Head of caudate nucleus (tissue), 42 donors: ENCODE measurements at places on chromosomes 11 and 22.

GRCh38 chr11:130390071-130390758, 38.2 kb downstream of the ADAMTS8 start:
- peak; percentile 61 for DNase-seq

DNA sequence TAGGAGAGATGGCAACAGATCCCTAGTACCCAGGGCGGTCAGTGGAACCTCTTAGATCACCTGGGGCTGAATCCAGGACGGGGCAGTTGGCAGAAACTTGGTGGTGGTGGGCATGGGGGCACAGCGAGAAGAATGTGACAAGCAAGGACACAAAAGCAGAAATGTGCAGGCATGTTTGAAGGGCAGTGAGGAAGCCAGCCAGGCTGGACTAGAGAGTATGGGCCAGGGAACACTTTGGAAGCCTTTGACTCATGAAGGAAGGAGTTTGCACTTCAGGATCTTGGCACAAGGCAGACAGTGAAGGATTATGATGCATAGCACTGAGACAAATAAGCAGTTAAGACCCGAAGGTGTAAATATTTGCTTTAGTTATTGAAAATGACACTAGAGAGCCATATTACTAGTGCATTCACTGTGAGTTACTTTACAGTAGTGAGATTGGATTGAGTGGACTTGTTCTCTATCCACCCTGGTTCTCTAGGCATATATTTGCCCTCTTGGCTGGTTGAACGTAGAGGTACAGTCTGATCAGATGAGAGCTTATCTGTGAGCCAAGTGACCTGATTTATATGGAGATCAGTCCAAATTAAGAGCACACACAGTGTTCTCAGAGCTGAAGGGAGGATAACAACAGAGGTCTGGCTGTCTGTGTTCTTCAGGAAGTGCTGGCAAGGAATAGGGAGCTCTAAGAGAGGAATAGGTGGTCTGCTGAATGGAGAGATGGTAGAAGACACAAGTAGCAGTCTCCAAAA, 210.4 kb downstream of the SNX19 start:
- no peak for DNase-seq

DNA sequence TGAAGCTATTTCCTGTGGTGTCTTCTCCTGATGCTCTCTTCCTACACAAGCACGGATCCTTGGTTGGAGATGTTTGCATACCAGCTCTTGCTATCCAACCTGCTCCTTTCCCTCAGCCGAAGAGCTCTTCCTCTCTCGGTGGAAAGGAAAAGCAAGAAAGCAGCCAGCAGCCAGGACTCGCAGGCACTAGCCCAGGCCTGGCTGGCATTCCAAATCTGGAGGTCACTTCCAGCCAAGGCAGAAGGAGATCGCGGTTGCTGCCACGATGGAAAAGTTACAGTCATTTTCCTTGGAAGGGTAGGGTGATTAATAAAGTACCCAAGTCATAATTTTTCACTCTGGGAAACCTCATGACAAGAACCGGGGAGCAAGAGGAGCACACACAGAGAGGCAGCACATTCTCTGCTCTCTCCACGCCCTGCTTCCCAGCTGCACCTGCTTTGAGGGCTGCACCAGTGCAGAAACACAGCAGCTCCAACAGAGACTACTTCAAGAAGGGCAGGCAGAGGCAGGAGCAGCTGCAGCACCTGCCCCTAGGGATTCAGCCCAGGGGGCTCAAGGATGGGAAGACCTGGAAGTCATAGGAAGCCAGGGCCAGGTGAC, 399.3 kb downstream of the CADM1 start:
- DNase-seq = peak; percentile 9

DNA sequence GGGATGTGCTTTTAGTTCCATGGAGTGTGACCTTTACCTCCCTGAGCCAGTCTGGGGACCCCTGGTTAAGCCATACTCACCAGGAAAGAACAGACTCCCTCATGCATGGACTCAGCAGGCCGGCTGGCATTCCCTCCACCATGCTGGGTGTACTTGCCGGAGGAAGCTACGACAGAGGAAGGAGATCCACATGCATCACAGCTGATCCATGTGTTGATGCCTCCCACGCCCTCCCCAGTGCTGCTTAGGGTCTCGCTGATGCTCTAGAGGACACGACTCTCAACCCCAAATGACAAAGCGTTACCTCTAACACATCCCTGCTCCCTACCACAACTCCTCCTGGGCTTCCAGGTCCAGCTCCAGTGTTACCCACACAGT, 39.8 kb downstream of the GAB4 start:
- DNase-seq = no peak
